ENCODE measurements at places on chromosomes 5 and 9.

- DNase-seq: no peak
Observed at GRCh38 chr5:170886210-170886894, 24.5 kb downstream of the RANBP17 start.

GRCh38 chr5:167250996-167251395 is 1040.4 kb upstream of the WWC1 start:
- no peak for DNase-seq

DNA sequence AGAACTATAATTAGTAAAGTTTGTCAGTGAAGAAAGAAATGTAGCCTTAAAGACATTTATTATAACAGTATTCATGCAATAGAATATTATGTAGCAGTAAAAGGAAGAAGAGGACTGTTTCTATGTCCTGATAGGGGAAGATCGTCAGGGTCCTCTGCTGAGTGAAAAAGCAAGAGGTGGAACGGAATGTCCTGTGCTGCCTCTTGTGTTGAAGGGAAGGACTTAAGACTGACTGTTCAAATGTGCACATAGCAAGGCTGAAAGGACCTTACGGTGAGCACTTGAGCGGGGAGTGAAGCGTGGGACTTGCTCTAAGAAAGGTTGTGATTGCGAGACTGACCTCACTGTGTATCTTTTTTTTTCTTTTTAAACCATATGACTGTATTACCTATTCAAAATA is 63.2 kb downstream of the SNX24 start:
- DNase-seq: no peak

- no peak for DNase-seq
Observed at GRCh38 chr9:112252194-112252593, 77.1 kb upstream of the SUSD1 start.

DNA sequence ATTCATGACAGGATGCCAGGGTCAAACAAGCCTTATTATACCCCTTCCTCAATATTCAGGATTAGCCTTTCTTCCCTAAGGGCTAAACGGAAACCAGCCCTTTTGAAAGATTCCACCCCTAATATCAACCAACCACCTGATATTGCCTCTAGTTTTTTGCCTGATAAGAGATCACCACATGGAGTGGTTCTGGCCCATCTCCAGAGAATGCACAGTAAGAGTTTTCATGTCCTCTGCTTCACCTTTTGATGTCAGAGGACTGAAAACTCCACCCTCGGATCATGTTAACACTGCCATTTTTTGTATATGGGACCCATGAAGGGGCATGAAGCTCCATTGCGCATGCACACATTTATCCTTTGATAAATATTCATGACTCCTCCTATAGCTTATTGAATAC is 5.8 kb upstream of the LNPEP start:
- no peak for DNase-seq

DNA sequence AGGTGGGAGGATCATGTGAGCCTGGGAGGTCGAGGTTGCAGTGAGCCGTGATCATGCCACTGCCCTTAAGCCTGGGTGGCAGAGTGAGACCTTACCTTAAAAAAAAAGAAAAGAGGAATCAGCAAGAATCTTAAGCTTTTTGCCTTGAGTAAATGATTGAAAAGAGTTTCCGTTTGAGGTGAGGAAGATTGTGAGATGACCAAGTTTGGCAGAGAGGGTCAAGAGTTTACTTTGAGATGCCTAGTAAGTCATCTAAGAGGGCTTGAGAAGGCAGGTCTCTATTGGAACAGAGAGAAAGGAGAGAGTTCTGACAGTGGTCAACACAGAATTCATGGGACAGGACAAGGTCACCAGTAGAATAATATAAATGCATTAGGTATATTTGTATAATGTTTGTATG is 572.1 kb downstream of the TLE4 start:
- no peak for DNase-seq

DNA sequence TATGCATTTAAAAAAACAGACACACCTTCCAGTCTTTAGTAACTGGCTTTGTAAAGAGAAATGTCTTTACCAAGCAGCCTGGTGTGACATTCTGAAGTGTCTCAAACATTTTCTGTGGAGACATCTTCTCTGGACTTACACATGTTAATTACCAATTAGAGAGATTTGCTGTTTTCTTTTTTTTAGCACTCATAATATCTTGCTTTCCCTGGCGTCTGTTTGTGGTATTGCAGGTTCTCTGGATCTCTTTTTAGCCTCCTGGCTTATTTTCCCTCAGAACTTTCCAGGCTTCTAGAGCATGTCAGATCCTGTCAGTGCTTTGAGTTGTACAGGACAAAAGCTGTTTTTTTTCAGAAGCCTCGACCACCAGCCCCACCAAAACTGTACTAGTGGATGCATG is 92.5 kb downstream of the MSX2 start:
- no peak for DNase-seq

DNA sequence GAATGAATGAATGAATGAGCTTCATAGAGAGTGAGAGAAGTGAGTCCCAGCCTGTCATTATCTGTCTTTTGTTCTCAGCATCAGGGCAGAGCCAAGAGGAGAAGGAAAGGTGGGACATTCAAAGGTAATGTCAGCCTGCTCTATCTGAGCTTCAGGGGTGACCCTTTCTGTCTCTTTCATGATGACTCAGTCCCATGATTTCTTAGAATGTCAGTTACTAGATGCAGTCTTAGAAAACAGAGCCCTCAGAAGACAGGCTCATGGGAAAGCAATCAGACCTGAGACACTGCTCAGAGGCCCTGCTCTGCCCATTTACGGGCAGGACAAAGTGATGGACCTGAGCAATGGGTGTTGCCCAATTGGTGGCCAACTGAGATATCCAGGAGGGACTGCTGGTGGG is 1.1 kb downstream of the SPATA31D1 start:
- DNase-seq: no peak

GRCh38 chr9:83920469-83920926 is 734 bp downstream of the KIF27 start:
- no peak for DNase-seq

DNA sequence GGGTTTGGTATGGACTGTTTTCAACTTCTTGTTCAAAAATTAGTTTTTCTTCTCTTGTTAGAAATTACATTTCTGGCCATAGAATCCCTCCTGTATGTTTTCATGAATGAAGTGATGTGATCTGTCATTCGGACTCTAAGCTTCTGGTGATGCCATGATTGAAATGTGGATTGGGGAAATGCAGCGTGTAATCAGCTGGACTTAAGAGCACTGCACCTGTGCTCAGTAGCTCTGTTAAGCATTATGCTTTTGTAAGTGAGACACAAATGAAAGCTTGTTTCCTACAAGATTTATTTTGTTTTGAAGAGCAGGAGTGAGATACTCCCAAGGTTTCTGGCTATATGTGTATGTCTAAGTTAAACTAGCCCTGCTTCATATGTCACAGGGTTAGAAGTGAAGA is 24.0 kb upstream of the FAM120AOS start:
- no peak for DNase-seq

DNA sequence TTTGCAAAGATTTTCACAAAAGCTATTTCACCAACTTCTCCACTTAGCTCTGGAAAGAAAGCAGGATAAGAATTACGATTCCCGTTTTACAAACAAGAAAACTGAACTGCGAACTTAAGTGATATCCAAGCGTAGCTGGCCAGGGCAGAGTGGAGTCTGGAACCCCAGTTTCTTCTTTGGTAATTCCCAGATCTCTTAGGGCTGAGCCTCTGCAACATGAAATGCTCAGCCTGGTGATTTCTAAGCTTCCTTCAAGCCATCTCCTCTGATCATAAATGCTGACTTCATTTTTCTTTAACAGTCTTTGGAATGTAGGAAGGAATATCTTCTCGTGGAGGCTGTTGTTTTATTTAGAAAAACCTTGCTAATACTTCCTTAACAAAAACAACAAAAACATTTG is 620.0 kb downstream of the CCDC171 start:
- DNase-seq: no peak

DNA sequence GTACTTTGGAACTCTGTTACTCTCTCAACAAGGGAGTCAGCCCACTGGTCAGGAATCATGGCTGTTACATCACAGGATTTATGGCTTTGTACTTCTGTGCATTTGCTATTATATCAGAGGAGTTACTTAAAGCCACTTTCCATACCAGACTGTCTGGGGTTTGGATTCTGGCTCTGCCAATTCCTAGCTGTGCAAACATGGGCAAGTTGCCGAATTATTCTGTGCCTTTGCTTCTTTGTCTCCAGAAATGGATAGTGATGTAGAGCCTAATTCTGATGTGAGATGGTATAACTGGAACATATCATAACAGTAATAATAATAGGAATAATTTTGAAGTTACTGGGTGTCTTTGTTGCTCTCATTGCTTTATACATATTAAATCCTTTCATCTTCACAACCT is 1047.3 kb upstream of the SEMA6A start:
- DNase-seq: no peak

GRCh38 chr5:400282-401145 is 42.5 kb upstream of the EXOC3 start:
- no peak for DNase-seq

DNA sequence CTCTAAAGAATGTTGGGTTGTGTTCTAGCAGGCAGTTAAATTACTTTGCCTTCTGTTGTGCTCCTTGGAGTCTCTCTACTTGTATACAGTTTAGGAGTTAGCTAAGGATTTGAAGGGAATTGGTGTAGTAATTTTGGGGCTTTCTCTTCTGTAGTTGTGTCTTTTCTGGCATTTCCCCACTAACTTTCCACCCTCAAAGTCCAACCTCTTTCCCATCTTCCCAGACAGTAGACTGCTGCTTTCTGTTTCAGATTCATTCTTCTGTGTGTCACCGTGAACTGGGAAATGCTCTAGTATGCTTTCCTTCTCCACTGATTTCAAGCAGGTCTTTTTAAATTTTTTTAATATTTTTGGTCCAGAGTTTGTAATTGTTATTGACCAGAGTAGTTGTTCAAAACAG is 4.5 kb upstream of the ANGPTL2 start:
- no peak for DNase-seq

- no peak for DNase-seq
Observed at GRCh38 chr5:164235300-164235891, 730.0 kb downstream of the MAT2B start.

GRCh38 chr5:95799191-95799835 is 23.2 kb downstream of the GLRX start:
- DNase-seq: no peak

DNA sequence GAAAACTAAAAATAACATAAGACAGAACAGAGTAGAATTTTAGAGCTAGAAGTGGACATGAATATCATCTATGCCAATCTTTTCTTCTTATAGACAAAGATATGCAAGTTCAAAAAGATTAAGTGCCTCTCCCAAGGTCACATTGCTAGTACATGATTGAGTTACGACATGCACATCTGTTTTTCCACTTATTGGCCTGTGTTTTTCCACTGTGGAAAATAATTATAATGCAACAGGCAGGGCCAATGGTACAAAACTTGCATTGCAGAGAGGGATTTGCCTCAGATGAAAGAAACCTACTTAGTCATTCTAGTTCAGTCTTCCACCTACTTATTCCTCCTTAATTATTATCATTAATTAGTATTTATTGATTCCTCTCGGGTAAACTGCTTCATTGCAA is 407.8 kb upstream of the SGCD start:
- no peak for DNase-seq

- no peak for DNase-seq
Observed at GRCh38 chr5:11062397-11062796, 301.4 kb upstream of the DAP start.

GRCh38 chr9:70043689-70044489 is at the start of gene MAMDC2:
TSS of gene MAMDC2 (plus strand) at chr9:70043848. CDS start at chr9:70044198, 350 bp downstream.
- peak; percentile 47 for DNase-seq

GRCh38 chr5:31059889-31060288 is 133.6 kb upstream of the CDH6 start:
- DNase-seq: no peak

DNA sequence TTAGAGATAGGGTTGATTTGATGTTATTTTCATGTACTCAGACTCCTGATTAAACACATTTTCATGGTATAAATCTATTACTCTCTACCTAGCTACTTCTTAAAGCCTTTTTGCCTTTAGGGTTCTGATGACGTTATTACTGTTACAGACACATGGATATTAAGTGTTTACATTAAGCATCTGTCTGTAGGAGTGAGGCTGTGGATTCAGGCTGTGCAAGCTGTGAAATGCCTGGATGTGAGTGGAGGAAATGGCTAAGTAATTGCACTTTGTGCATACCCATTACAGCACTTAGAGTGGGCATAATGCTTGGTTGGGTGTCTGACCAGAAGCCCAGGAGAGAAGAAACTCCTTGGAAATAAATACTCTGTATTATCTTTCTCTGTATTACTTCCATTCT is 186.8 kb downstream of the SNX18 start:
- no peak for DNase-seq

DNA sequence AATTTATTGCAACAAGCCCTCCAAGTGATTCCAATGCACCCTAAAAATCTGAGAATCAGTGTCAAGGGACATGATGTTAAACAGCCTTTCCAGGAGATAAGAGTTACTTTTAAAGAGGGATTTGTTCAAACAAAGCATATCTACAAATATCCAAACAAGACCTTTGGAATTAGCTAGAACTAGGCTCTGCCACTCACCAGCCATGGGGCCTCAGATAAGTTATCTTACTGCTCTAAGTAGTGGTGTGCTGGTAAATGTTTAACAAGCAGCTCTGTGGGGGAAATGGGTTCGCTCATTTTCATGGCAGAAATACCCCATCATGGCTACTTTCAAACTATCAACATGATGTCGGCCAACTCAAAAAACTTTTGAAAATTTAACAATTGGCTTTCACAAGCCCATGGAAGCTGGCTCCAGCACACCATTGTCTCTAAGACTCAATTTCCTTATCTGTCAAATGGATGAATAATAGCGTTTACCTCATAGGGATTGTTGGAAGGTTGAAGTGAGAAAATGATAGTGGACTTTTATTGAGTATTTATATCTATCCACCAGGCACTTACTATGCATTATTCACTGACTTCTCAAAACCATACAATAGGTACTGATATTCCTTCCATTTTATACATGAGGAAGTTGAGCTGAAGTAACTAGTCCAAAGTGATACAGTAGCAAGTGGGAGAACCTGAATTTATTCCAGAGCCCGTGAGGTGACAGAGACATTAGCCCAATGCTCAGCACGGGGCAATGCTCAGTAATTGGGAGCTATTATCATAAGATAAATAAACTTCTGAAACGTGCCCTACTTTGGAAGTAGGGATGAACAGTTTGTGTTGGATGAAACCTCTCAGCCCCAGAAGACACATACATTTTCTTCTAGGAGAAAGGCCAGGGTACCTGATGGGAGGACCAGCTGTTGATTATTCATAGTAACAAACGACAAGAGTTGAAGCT is 43.2 kb downstream of the SH3RF2 start:
- DNase-seq: no peak

GRCh38 chr9:124078641-124079040 is 67.1 kb downstream of the LHX2 start:
- DNase-seq: no peak

DNA sequence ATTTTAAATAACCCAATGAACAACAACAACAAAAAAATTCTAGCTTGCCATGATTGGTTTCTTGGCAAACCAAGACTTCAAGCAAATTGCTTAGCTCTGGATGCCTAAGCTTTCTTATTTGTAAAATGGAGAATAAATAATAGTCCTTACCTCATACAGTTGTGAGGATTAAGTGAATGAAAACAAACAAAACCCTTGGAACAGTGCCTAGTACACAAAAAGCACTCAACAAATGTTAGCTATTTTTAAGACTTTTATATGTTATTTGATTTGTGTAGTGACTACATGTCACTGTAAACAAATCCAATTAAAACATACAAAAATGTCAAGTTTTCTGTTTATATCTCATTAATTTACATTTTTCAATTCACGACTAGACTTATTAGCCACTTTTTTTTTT is 13.5 kb upstream of the HOMER1 start:
- no peak for DNase-seq

- DNase-seq: no peak
Observed at GRCh38 chr5:113166852-113167366, 190.3 kb downstream of the DCP2 start.
